Hippocampal formation (tissue), 2 donors: ENCODE measurements at places on chromosomes 3 and 15.

GRCh38 chr15:70165716-70166284, 68.1 kb upstream of the TLE3 start:
- DNase-seq, result no peak

- DNase-seq, result no peak
Measured at GRCh38 chr3:85426121-85426520, 467.3 kb downstream of the CADM2 start.

DNA sequence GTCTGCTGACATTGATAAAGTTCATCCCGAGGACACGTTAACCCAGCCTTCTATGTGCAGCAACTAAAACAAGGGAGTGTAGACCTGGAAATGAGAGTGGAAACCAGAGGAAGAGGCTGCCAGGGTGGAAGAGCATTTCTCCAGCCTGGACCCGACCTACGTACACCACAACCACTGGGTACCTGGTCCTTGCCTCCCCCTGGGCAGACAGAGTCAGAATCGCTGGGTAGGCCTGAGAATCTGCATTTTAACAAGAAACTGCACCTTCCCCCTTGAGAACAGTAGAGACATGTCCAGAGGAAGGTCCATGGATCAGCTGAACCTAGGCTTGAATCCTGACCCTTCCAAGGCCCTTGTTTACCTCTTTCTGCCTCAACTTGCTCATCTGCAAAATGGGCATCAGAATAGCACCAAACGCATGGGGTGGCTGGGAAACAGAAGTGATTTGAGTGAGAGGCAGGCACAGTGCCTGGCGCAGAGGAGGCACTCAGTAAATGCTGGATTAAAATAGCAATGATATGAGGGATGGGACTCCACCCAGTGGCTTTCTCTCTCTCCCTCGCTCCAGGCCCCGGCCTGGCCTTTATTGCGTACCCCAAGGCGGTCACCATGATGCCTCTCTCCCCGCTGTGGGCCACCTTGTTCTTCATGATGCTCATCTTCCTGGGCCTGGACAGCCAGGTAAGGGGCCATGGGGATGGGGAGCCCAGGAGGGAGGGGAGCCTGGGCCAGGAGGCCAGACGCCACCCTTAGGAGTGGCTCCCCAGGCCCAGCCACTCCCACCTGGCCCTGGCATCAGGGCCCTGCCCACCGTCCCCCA, 66.9 kb upstream of the SLC6A1 start:
- DNase-seq, result no peak

- DNase-seq, result peak; percentile 32
Measured at GRCh38 chr3:40615110-40615915, 90.6 kb downstream of the ZNF621 start.

- no peak for DNase-seq
Measured at GRCh38 chr3:38588995-38589937, 60.2 kb downstream of the SCN5A start.

DNA sequence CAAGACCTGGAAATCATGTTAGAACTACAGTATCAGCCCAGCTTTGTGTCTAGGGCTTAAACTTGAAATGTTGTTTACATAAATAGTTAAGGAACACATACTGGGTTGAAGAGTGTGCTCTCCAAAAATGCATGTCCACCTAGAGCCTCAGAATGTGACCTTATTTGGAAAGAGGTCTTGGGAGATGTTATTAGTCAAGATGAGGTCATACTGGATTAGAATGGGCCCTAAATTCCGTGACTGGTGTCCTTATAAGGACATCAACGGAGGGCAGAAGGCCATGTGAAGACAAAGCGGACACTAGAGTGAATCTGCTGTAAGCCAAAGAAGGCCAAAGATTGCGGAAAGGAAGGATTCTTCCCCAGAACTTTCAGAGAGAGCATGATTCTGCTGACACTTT, 759.2 kb upstream of the CFAP20DC start:
- DNase-seq, result no peak

GRCh38 chr15:37106490-37107001, 6.2 kb upstream of the MEIS2 start:
- DNase-seq, result peak; percentile 18

DNA sequence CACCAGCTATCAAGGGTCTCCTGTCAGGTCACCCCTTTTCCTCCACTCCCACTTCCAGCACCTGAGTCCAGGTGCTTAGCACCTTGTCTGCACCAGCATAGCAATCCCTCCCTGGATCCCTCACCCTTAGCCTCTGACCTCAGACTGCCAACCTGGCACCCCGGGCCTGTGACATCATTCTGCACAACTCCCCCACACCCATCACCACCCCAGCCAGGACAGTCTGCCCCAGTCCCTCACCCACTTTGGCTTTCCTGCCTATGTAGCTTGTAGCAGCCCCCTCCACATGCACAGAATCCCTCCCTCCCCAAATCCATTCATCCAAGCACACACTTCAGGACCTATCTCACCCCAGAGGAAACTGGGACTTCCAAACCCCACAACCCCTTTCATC, 819 bp upstream of the PLXNB1 start:
- DNase-seq, result no peak

GRCh38 chr3:34237946-34238345, 439.5 kb downstream of the PDCD6IP start:
- DNase-seq, result no peak

DNA sequence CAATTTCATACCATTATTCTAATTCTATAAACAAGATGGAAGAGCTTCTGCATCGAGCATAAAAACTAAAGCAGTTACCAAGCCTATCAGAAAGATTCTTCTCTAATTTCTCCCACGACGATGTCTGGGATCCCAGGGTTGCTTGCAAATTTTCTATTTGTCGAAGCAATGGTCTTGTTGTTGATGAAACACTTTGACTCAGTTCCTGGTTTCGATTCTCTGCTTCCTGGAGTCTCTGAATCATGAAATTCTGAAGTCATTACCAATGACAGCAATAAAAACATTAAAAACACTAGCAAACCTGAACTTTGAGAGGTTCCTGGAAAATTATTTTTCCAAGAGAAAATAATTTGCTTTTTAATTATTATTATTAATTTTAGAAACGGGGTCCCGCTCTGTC, 18.7 kb downstream of the TMF1 start:
- DNase-seq, result no peak

DNA sequence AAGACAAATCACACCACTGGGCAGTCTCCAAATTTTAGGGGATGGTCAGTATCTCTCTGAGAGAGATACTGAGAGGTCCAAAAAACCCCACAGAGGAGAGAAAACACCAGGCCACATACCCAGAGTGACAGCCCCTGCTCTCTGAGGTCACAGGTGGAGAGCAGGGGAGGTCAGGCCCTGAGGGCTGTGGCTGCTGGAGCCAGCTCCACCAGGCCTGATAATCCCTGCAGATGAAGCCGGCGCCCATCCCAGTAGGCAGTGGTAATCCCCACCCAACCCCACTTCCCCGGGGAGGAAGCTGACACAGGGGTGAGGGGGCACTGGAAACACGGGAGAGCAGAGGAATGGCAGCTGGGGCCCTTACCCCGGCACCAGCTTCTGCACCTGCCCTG, 31.2 kb upstream of the SRP14 start:
- DNase-seq, result no peak

DNA sequence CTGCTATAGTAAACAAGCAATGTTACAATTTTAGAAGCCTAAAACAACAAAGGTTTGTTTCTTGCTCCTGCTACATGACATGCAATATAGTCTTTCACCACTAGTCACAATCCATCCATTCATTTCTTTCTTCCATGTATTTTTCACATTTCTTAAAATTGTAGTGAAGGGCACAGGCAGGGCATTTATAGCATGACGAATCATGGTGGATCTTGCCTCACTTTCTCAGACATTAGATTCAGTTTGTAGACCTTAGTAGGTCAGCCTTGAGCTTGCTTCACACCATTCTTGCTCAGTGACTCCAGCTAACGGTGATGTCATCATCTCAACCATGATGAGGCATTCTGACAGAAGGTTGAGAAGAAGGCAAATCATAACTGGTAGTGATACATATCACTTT, 546.8 kb downstream of the TBL1XR1 start:
- no peak for DNase-seq

DNA sequence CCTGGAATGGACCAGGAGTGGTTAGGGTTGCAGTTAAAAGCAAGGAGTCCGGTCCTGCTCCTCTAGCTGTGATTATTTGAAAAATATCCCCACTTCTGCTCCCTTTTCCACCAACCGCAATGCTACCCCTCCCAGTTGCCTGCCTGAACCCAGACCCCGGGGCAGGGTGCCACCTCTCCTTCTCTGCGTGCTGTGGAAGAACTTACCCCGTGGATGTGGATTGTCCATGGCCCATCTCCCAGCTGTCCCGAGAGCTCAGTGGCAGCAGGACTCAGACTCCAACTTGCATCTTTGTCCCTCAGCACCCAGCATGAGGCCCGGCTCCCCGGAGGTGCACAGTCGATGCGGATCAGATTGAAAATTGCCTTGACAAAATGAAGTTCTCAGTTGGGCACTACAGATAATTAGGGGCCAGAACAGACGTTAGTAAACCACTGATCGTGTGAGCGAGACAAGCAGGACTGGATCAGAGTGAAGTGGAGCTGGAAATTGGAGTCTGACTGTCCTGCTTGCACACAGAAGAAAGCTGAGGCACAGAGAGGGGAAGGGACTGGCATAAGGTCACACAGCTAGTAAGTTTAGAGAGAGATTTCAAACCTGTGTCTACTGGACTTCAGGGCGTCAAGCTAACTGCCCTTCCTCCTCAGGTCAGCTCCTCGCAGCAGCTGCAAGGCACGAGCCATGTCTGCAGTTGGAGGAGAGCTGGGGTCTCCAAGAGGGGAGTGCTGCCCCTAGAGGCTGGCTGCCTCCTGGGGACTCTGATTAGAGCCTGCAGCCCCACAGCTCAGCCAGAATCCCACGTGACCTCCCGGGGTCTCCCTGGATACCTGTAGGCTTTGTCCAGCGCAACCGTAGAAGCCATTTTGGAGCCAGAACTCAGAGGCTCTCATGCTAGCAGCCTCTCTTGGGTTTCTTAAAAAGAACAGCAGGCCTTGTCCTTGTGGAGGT, 14.7 kb downstream of the SLC6A1 start:
- no peak for DNase-seq

GRCh38 chr15:31197497-31198414, 96.2 kb upstream of the TRPM1 start:
- DNase-seq, result no peak

GRCh38 chr15:58556541-58556940, 124.8 kb downstream of the LIPC start:
- no peak for DNase-seq

DNA sequence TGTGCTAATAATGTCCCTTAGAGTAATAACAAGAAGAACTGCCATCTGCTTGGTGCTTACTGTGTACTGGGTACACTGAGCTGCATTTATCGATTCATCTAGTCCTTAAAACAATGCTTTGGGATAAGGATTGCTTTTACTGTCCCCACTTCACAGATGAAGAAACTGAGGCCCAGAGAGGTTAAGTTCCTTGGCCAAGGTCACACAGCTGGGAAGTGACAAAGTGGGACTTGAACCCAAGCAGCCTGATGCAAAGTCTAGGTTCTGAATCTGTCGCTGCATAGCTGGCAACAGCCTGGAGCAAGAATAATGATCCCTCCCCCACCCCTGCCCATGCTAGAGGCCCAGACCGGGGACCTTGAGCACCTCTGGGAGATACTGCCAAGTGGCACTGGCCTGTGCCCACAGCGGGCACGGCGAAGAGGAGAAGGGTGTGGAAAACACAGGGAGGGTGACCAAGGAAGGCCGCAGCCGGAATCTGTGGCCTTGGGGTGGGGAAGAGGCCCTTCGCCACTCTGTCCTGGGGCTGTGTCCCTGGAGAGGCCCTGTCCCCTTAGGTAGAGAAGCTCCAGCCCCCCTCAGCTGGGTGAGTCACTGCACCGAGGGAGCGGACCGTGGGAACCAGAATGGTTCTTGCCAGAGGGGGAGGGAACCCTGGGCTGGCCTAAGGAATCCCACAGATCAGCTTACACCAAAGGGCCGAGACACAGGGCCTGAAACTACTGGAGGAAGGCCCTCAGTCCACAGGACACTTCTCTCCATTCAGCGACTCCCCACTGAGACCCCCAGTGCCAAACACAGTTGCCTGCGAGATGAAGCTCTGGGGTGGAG, 3.5 kb downstream of the PLXND1 start:
- DNase-seq, result no peak

GRCh38 chr3:35992041-35992440, 352.7 kb downstream of the ARPP21 start:
- no peak for DNase-seq

- DNase-seq, result peak; percentile 53
Measured at GRCh38 chr15:69475769-69476358, 23.2 kb downstream of the RPLP1 start.

GRCh38 chr15:77329202-77329601, 90.7 kb downstream of the PEAK1 start:
- no peak for DNase-seq

GRCh38 chr3:132625613-132626012, 28.5 kb downstream of the ACKR4 start:
- DNase-seq, result no peak

DNA sequence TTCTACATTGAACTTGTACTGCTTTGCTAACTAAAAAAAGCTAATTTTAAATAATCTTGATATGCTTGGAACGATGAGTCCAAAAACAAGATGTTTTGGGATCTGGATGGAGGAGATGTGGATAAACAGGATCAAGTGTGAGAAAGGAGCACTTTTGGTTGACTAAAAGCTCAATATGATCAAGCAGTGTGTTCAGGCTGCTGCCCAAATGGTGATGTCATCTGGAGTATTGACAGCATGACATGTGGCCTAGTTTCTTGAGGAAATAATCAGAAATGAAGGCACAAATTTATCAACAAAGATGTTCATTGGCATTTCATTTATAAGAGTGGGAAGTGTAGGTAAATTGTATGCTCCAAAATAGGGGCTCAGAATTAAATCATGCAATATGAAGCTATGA, 161.2 kb downstream of the SOX2 start:
- no peak for DNase-seq

DNA sequence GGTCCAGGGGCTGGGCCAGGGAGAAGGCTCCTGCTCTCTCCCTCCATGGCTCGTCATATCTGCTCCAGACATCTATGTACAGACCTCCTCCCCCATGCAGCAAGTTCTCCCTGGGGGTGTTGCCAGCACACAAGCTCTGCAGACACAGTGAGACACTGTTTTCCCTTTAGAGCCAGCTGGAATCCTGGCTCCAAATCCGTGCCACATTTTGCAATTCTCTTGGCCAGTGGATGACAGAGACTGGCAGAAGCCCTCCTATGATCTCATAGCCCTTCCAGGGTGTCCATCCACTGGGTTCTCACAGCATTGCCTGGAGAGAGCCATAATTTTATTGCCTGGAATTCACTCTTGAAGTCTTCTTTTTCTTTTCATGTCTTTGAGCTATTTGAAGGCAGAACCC, 203.9 kb downstream of the TLE3 start:
- DNase-seq, result peak; percentile 71

DNA sequence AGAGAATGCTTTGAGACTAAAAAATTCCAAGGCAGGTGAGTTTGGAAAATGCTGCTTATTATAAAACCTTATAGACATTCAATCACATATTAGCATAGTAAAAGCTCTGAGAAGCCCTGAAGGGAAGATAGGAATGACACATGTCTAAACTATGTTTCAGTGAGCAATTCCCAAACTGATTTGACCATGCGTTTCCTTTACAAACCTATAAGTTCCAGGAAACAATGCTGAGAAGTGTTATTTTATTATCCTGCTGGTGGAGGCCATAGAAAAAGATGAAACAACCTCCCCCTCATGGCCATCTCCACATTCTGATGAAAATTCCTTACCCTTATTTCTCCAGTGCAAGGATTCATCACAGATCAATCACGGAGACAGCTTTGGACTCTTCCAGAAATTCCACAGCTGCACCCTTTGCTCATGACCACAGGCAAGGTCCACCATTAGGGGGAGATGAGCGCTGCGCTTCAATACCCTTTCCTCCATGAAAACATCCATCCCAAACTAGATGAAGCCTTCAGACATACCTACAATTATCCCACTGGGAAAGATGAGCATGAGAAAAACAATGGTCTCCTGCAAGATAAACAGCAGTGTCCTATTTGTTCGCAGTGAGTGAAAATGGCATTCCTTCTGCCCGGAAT, 372.1 kb downstream of the MAGI1 start:
- DNase-seq, result no peak
